ENCODE measurements at places on chromosomes 11 and 22.

DNA sequence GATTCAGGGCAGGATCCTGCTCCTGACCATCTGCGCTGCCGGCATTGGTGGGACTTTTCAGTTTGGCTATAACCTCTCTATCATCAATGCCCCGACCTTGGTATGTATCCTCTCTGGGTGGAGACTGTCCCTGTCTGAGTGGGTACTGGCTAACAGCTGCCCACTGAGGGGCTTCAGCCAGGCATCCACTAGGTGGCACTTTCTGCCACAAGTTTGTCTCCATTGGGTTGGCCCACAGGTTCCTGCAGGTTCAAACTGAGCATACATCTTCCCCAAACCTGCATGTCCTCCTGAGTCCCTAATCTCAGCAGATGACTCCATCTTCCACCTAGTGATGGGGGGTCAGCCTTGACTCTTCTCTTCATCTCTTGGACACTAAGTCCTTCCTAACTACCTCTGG, 4.4 kb downstream of the SLC2A11 start:
- DNase-seq: no peak

DNA sequence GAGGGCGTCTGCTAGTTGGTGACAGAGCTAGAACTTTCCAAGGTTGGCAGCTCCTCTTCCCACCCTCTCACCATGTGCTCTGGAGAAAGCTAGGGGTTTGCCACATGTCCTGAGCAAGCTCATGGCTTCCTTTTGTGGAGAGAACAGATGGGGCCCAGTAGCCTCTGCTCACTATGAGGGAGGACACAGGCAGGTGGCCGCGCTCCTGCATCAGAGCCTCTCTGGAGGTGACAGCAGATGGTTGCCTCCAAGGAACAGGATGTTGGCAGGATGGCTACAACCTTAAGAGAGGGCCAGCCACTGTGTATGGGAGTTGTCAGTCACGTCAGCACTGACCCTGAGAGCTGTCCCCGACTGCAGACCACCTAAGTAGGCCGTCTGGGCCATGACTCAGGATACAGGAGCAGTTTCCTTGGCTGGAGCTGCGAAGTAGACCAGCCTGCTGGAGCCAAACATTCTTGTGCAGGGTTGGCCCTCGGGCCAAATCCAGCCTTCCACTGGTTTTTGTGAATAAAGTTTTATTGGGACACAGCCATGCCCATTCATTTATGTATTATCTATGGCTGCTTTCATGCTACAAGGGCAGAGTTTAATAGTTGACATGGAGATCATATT, 28.0 kb downstream of the SGSM1 start:
- DNase-seq: no peak

- no peak for DNase-seq
Measured at GRCh38 chr22:27851974-27852746, 50.6 kb upstream of the MN1 start.

GRCh38 chr11:531919-532526, 3.4 kb downstream of the HRAS start:
- DNase-seq: no peak

DNA sequence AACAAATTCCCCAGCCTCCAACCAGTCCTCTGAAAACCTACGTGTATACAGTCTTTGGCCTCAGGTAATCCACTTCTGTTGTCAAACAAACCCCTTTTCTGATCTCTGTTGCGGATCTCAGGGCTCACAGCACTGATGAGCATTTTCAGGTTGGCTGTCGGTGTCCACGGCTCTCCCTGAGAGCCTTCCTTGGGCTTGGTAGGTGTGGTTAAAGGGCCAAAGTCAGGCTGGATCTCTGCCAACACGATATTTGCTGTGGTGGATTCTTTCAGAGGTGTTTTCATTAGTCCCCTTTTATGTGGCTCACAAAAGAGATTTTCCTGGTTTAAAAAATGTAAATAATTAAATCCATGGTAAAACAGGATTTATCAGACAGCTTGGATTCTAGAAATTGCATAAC, 2.9 kb downstream of the E2F8 start:
- DNase-seq: no peak

GRCh38 chr22:50456466-50457234, 18.2 kb downstream of the SBF1 start:
- no peak for DNase-seq

- no peak for DNase-seq
Measured at GRCh38 chr11:1839924-1840779, 1.4 kb downstream of the TNNI2 start.

DNA sequence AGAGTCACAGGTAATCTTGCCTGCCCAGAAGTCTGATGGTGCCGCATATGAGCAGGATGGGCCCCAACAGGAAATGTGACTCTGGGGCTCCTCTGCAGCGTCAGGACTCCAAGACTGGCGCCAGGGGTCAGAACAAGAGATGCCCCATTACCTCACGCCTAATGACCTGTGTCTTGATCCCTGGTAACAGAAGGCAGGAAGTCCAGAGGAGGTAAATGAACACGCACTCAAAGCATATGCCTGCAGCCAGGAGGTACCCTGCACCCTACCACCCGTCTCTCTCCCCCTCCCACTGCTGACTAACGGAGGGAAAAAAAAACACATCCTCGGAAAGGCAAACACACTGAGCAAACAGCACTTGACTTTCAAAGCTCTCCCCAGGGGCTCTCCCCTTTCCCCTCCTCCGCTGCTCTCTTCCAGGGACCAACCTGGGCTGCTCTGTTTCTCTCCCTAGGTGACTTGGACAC, 37.3 kb downstream of the ABCC8 start:
- no peak for DNase-seq

DNA sequence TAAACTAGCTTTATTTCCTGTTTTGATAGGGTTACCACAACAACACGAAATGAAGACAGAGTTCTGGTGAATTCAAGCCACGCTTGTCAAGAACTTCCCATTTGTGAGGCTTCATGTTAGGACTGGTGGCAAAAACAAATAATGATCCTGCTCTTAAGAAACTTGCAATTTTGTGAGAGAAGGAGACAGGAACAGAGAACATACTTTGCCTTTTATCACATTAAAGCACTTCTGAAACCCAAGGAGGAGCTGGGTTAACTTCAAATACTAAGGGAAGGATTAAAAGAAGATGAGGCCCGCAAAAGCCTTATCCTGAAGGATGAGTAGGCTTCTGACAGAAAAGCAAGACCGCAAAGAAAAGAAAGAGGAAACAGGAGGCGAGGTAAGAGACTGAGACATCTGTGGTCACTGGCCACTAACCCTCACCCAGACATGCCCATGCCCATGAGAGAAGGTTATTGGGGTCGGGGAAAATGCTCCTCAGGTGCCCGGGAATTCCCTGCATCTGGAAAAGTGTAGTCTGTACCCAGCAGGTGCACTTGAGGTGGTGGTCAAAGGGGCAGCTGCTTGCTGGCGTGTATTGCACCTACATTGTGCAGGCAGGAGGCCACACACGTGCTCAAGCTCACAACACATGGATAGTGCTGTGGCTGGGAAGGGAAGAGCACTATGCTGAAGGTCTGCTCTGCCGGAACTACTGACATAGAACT, 50.5 kb downstream of the MAPK1 start:
- no peak for DNase-seq

GRCh38 chr22:43080616-43081015, 8.6 kb downstream of the TTLL1 start:
- DNase-seq: no peak

- no peak for DNase-seq
Measured at GRCh38 chr11:117180020-117180419, 1.5 kb downstream of the SIDT2 start.

- no peak for DNase-seq
Measured at GRCh38 chr11:95256321-95256779, 25.3 kb upstream of the SESN3 start.

DNA sequence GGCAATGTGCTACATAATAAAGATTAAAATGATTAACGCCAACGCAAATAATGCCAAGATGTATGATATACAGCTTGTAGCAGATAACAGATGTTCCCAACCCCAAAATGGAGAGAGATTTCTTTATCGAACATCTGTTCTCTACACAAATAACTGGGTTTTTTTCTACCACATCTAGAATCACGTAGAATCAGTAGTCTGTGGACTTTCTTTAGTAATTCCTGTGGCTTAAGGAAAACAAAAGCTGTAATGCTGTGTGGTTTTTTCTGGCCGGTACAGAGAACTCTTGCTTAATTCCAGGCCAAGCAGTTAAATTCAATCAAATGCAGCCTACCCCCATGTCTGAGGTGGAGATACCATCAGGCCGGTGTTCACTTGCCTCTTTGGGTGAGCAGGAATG, 303.4 kb downstream of the FAT3 start:
- DNase-seq: no peak

DNA sequence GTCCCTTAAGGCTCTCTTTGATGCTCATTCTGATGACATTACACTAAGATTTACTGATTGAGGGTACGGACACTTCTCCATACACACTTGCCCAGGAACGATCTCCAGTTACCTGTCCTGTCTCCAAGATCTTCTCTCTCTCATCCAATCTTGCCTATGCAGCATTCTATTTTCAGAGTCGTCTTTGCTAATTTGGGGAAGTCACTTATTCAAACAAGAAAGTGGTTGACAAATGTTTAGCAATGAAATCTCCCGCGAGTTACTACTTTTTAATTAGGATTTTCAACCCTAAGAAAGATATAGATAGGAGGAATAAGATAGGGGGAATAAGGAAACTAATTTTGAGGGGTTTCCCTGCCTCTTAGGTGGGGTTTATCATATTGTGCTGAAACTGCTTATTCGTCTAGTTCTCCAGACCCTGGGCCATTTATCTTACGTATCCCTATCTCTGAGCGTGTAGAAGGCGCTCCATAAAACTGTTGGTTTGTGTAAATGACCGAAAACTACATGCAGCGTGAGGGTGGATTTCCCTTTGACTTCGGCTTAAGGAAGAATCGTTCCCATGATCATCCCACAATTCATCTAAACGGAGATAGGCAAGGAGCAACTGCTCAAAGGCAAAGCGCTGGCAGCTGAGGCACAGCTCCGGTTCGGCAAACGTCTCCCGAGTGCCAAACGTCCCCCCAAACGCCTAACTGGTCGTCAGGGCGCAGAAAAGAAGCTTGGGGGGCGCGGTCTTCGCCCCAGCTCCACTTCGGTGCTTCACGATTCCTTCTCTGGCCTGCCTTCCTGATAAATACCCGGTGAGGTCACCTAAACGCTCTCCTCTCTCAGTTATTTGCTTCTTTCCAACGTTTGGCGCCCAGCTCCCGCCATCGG, 804 bp downstream of the APIP start:
- no peak for DNase-seq
